ENCODE measurements at places on chromosomes 13 and 19.

DNA sequence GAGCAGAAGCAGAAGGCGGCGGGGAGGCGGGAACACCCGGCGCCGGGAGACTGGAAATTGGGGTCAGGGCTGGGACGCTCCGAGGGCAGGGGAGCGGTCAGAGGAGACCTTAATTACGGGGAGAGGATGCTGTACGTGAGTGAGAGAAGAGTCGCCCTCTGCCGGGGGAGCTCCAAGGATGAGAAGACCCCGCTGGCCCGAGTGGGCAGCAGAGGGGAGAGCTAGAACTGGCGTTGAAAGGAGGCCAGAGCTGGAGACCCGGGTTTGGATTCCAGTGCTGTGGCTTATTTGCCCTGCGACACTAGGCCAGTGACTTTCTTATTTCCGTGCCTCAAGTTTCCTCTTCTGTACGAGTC is 536 bp downstream of the FAM32A start:
- DNase-seq: peak; percentile 36

DNA sequence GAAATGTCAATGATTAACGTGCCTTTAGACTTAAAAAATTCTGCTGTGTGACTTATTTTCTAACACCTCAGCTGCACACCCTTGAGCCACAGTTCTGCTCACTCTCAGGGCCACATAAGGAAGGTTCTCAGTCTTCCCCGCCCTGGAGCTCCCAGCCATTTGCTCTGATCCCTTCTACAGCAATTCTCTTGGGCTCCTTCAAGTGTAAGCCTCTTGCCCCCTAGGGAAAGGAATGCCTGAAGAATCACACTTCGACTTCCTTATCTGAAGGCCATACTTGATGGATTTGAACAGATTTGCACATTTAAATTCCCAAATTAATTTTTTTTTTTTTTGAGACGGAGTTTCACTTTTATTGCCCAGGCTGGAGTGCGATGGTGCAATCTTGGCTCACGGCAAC is 44.2 kb downstream of the RASA3 start:
- no peak for DNase-seq

DNA sequence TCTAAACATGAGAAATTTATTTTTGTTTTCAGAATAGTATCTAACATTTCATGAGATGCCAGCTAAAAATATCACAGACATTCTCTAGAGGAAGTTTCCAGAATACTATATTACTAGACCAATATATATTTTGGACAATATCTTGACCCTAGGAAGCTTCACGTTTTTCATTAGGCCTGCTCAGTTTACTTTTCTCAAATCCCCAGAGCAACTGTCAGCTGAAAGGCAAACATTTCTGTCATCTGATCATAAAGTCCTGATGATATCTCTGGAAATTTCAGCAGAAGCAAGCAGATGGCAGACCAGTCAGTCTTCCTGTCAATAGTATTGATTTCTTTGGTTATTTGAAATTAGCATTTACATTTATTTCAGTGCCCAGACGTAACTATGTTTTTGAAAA is 4.0 kb downstream of the POSTN start:
- no peak for DNase-seq

- no peak for DNase-seq
Measured at GRCh38 chr13:110285991-110286832, 20.7 kb downstream of the COL4A1 start.

- DNase-seq: no peak
Measured at GRCh38 chr13:24107955-24108614, 52.4 kb upstream of the SPATA13 start.

DNA sequence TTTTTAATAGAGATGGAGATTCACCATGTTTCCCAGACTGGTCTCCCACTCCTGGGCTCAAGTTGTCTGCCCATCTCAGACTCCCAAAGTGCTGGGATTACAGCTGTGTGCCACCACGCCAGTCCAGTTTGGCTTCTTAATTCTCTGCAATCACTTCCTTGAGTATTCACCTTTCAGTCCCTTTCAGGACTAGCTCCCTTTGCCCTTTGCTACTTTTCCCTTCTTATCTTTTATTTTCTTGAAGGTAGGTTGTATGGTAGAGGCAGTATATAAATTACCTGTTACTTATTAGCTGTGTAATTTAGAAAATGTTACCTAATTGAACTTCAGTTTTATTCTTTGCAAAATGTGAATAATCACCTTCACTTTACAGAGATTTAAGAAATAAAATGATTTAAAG is 285.8 kb downstream of the FGF9 start:
- no peak for DNase-seq

DNA sequence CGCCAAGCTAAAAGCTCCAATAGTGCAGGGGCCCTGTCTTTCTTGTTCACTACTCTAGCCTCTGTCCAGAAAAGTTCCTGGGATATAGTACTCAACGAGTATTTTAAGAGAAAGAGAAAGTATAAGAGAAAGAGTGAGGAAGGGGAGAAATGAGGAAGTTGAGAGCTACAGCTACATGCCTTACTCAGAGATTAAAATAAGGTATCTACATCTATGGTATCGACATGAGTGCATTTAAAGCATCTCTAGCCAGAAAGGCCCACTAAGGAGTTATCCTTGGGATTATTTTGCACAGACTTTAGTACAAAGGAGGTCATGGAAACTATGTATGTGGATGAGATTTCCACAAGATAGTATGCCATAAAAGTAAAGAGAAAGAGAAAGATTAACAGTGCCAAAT is 28.5 kb downstream of the MYCBP2 start:
- DNase-seq: no peak

DNA sequence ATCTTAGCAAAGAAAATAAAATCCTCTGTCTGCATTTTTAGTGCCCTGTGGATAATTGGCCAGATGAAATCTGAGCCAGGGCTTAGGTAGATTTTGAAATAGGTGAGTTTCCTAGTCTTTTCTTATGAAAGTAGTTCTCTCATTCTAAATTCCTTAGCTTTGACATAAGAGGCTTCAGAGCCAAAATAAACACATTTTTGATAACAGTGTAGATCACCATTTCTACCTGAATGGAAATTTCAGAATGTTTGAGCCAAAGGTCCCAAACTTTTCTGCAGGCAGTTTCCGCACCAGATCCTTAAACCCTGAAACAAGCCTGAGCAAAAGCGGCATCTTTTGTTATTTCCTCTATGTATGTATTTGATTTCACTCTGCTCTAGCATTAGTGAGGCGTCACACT is 551.2 kb downstream of the EFNB2 start:
- no peak for DNase-seq

GRCh38 chr19:45670670-45671453 is 2.8 kb downstream of the GIPR start:
- peak; percentile 41 for DNase-seq

GRCh38 chr13:60654415-60654814 is 257.4 kb downstream of the TDRD3 start:
- no peak for DNase-seq

- peak; percentile 50 for DNase-seq
Measured at GRCh38 chr19:2097203-2097885, 629 bp downstream of the IZUMO4 start.

- no peak for DNase-seq
Measured at GRCh38 chr13:33355201-33355895, 69.8 kb upstream of the STARD13 start.

DNA sequence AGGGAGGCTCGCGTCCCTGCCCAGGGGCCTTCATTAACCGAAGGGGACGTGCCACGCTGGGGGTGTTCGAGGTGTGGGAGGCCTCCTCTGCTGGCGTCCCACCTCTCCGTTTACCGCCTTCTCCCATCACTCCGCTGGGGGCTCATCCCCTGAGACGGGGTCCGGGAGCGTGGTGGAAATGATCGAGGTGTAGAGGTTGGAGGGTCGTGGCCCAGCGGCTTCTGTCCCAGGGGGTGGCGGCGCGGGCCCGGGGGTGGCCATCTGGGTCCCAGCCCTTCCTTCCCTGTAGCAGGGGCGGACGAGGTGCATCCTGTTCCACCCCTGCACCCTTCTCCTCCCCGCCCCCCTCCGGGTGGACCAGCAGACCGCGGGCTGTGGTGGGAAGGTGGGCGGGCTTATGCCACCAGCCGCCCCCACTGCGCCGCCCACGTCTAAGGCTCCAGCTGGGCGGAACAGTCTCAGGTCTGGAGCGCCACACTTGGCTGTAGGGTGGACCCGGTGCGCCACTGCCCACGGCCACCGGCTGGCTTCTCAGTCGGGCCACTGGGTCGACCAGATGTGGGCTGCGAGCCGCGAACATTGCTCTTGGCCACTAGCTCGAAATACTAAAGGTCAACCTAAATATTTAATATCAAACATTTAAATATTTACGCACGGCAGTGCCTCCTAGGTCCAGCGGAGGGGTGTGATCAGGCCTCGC is 69.5 kb downstream of the ZNF723 start:
- no peak for DNase-seq

DNA sequence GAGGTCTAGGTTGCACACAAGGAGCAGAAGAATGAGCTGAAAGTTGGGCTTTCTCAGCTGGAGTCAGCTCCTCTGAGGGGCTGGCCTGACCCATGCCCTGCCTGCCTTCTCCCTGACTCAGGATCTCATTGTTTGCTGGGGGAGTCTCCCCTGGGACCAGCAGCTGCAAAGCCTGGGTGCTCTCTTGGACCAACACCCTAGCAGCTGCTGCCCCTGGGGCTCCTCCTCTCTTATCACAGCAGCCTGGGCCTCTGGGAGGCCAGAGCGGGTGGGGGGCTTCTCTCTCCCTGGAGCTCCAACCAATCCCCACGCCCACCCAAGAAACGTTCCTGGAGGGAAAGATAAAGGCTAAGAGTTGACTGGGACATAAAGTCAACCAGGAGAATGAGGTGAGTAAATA is 1.6 kb upstream of the FCGBP start:
- DNase-seq: no peak

DNA sequence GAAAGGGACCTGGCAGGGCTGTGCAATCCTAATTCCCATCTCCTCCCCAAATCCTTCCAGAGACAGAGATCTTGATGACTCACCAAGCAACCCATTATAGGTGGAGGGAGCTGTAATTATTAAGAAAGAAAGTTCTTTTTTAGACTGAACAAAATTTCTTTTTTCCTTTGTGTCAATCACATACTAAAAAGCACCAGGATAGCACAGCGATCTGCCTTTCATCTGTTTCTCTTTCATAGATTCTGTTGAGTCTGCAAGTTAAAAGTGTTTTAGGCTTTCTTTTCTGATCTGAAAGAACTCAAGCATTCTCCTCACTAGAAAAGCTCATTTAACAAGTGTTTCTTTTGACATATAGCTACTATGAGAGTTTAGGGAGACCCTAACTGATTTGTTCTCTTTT is 222.8 kb downstream of the DCT start:
- DNase-seq: no peak

Measured in T-helper 1 cell (primary cell).